NCI-H2029 (cell line): ENCODE measurements at places on chromosomes 3 and 15.

DNA sequence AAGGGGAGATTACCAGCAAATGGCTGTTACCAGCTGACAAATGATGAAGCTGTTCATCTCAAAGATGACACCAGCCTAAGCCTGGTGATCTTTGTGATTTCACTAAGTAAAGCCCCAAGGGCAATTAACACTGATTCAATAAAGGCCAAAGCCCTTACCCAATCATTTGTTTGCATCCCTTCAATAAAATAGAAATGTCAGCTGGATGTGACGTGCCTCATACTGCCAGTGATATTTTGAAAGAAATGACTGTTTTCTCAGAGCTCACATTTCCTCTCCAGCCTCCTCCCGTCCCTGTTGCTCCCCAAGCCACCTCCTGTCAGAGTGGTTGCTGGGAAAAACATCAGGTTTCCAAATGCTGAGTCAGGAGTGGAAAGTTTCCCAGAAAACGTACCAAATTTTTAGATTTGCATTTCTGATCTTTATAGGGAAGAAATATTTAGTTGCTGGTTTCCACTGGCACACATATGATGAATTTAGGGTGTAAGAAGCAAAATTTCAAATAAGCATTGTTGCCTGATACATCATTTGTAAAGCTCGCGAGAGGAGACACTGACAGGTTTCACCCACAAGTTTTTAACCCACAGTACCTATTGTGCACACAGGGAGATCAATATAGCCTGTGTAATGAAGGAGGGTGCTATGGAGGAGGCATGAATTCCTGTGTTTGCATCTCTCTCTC, 21.0 kb downstream of the C2CD4A start:
- no peak for DNase-seq

GRCh38 chr15:77634266-77634962, 1.7 kb upstream of the LINGO1 start:
- no peak for DNase-seq

DNA sequence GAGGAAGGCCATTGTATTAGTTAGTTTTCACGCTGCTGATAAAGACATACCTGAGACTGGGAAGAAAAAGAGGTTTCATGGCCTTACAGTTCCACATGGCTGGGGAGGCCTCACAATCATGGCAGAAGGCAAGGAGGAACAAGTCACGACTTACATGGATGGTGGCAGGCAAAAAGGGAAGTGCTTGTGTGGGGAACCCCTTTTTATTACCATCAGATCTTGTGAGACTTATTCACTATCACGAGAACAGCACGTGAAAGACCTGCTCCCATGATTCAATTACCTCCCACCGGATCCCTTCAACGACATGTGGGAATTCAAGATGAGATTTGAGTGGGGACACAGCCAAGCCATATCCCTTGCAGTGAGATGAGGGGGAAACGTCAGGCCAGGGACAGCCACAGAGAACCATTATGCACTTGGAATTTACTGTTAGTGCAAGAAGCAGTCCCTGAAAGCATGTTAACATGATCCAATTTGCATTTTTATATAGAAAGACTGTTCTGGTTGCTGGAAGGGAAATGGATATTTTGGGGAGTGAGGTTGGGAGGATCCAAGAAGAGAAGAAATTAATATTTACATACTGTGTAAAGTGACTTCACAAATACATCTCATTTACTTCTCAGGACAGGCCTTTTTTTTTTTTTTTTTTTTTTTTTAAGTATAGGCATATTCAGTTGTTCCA, 87.1 kb downstream of the ARNT2 start:
- no peak for DNase-seq

- DNase-seq: no peak
Observed at GRCh38 chr3:160409812-160410610, 10.6 kb downstream of the SMC4 start.

- no peak for DNase-seq
Observed at GRCh38 chr3:155356594-155357370, 63.3 kb upstream of the STRIT1 start.

GRCh38 chr3:157920822-157921700, 185.2 kb downstream of the SHOX2 start:
- DNase-seq: peak; percentile 59

DNA sequence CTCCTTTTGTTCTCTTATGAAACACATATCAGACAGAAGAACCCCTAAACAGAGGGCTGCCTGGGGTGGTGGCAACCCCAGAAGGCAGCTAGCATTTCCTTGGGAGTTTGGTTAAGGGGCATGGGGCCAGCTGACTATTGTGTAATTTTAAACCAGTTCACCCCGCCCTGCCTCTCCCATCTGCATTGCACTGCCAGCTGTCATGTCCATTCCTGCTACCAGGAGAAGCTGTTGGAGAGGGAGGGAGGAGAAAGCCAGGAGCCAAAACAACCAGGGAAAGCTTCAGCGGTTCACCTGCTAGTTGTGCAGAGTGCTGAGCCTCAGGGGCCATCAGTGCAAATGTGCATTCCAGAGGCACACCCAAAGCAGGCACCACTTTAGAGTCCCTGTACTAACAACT, 47.6 kb upstream of the ATP1B3 start:
- DNase-seq: peak; percentile 54

DNA sequence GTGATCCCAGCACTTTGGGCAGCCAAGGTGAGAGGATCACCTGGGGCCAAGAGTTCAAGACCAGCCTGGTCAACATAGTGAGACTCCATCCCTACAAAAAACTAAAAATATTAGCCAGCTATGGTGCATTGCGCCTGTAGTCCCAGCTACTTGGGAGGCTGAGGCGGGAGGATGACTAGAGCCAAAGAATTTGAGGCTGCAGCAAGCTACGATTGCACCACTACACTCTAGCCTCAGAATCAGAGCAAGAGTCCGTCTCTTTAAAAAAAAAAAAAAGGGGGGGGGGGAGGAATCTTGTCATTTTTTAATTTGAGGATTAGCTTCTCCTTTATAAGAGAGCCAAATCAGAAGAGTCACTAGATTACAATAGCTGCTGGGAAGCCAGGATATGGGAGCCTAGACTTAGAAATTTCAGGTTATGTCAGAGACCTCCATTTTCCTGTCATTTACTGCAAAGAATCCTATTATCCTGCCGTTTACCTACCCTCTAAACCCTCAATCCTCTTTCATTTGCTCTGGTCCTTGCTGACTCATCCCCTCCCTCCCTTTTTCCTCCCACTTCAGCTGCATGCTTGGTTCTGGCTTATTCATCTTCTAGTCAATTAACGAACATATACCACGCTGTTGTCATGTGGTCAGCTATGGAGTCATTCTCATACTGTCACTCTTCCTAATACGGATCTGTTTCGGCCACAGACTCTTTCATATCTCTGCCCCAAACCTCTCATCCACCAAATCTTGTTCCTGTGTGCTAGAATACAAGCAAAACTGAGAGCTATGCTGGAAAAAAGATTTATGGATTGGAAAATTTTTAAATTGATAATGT, 83.8 kb upstream of the PPIB start:
- DNase-seq: peak; percentile 67

DNA sequence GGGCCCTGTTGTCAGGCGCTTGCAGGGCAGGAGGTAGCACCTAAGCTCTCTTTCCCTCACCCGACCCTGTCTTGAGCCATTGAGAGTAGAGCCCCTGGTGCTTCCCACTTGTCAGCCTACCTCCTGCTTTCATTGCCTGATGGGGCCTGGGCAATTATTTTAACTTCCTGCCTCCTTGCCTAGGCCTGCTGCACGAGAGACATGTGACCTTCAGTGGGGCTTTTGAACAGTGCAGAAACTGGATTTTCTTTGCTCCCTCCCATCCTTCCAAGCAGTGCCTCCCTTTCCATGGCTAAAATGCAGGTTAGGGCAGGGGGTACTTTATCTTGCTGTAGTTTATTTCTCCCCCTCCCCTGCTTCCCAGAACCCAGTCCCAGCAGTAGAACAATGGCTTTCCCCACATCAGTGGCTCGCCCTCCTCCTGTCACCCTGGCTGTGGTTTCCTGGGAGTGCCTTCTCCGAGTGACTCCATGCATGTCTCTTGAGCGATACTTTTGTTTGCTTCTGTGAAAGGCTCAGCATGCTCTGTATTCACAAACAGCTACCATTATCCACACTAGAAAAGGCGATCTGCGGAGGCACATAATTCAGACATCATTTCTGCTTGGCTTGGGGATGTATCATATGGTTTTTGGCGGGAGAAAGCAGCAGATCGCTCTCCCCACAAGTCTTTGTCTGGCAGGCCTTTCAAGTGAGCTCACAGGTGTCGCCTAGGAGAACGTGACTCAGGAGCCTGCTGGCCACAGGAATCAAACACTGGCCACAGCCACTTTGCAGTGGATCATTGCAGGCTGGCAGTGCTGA, 24.1 kb downstream of the PDIA5 start:
- no peak for DNase-seq

DNA sequence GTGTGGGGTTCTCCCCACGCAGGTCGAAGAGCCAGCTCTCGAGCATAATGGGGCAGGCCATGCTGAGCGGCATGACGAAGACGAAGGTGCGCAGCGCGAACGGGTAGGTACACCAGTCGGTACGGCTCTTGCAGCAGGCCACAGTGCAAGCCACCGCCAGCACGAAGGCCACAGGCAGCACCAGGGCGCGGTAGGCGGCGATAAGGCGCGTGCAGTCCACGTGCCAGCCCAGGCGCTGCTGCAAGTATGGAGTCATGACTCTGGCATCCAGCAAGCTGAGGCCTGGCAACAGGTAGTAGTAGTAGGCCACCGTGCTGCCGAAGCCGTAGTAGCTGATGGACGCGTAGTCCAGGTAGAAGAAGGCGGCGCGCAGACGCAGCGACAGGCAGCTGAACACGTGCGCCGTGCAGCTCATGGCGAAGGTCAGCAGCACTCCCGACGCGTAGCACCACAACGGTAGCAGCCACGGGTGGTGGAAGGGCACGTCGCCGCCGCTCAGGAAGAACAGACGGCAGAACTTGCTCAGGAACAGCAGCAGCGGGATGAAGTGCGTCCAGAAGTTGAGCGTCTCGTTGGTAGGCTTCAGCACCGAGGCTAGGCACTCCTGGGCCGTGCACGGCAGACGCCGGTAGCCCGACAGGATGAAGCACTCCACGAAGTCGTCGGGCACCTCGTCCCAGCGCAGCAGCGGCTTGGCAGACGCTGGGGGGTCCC, 797 bp downstream of the PAQR9 start:
- no peak for DNase-seq

GRCh38 chr3:18194431-18194830, 230.7 kb downstream of the SATB1 start:
- no peak for DNase-seq

DNA sequence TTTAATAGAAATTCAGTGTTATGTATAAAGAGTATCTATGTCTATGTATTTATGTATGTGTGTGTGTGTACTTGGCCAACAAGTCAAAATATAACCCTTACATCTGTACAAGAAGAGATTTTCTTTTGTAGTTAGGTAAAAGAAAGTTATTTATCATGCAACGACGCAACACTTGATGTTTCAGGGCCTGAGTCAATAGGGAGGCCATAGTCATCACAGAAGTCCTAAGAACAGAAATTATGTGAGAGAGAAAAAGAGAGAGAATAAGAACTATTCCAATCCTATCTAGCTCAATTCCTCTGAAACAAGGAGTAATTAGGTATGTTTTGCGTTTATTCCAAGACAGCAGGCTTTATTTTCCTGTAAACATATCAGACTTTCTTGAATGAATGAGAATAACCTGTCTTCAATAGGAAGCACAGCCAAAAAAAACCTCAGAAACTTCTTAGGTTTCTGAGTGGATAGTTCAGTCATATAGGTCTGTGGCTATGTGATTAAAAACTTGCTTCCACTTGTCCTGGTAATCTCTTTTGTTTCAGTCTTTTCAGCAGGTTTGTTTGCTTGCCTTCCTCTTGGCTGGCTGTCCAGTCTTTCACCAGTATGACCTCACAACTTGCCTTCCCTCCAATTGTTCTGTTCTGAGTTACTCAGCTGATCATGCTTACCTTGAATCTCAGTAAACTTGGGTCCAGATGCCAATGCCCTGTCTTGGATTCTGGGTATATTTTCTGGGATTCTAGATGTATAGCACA, 382.4 kb upstream of the GBE1 start:
- DNase-seq: no peak

GRCh38 chr3:127814325-127814781, 8.0 kb downstream of the MGLL start:
- no peak for DNase-seq
